ENCODE measurements at places on chromosomes 7 and 10.

DNA sequence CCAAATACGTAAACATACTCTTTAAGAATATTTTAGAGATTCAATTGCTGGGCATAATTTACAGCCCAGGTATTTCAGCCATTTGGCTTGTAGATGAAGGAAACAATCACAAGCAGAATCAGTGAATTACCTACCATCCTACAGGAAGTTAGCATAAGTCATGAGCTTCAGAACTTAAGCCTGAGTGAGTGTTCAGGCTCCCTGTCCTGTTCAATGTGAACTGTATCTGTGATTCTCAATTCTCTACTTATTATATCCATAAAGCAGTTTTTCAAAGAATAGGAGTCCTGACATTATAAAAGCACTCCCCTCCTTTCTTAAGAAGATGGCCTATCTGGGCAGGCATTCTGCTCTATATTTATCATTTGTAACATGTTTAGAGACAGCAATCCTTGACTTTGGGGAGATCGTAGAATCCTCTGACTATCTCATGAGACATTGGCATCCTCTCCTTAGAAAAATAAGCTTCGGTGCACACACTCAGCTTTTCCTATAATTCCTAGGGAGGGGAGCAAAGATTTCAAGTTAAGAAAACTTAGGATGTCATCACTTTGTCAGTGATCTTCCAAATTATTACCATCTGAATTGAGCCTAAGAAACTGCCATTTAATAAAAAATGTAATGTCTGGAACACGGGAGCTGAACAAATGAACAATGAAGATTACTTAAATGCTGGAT lies 645.2 kb upstream of the IGFBP3 start:
- no peak for DNase-seq

- DNase-seq = no peak
Observed at GRCh38 chr7:91852263-91852741, 28.2 kb downstream of the MTERF1 start.

- DNase-seq = no peak
Observed at GRCh38 chr7:134783294-134784069, 4.0 kb downstream of the CALD1 start.

DNA sequence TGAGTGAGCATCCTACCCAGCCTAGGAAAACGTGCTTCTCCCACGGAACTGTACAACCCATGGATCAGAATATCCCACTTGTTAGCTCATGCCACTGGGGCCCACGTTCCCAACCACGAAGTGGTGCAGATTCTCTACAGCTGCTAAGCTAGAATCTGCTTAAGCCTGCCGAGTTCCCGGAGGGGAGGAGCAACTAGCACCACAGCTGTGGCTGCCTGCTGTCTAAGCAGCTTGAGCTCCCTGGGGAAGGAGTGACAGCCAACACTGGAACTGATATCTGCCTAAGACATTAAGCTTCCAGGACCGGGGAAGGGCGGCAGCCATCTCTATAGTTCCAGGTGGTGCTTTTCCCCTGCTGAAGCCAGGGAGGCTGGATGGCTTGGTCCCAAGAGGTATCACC lies 334.7 kb upstream of the CHRM2 start:
- DNase-seq = no peak

- DNase-seq = no peak
Observed at GRCh38 chr10:102405632-102406031, 10.1 kb downstream of the NFKB2 start.

GRCh38 chr10:6498771-6499170 lies 81.3 kb downstream of the PRKCQ start:
- DNase-seq = no peak

GRCh38 chr10:76303682-76304316 lies 872.4 kb downstream of the LRMDA start:
- DNase-seq = peak; percentile 76

GRCh38 chr10:61835946-61836887 lies 65.3 kb upstream of the ARID5B start:
- DNase-seq = no peak

DNA sequence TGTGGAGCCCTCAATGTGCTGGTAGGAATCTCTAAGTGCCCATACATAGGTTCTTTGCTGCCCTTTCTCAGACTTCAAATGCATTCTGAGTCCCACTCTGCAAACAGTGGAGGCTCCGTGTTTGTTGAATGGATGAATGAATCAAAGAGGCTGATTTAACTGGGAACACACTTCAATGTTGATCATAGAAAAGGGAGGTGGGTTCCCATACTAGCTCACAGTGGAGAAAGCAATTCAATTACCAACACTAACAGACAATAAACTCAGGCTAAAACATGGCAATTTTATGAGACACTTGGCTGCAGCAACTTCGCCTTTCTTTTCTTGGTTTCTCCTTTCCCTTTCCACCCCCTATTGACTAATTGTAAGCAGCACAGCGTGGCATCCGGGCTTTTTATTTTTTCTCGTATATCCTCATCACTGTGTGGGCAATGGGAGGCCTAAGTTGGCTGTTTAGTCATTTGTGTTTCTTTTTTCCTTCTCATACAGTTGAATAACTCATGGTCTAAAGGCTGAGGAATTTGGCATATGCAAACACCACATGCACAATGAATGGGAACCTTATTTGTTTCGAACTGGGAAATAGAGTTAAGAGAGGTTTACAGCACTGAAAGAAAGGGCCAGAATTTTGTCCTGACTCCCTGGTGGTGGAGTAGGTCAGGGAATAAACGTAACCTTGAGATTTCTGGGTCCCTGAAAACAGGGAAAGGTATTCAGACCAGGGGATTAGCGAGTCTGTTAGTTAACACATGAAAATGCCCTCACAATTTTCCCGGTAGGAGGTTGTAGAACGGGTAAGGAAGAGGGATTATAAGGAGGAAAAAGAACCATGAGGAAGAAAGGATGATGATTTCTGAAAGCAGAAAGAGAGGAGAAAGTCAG lies 858.5 kb downstream of the KCNMA1 start:
- DNase-seq = peak; percentile 17

GRCh38 chr10:130141460-130141859 lies 5.3 kb downstream of the GLRX3 start:
- no peak for DNase-seq

- no peak for DNase-seq
Observed at GRCh38 chr10:82552267-82552666, 677.3 kb downstream of the NRG3 start.

DNA sequence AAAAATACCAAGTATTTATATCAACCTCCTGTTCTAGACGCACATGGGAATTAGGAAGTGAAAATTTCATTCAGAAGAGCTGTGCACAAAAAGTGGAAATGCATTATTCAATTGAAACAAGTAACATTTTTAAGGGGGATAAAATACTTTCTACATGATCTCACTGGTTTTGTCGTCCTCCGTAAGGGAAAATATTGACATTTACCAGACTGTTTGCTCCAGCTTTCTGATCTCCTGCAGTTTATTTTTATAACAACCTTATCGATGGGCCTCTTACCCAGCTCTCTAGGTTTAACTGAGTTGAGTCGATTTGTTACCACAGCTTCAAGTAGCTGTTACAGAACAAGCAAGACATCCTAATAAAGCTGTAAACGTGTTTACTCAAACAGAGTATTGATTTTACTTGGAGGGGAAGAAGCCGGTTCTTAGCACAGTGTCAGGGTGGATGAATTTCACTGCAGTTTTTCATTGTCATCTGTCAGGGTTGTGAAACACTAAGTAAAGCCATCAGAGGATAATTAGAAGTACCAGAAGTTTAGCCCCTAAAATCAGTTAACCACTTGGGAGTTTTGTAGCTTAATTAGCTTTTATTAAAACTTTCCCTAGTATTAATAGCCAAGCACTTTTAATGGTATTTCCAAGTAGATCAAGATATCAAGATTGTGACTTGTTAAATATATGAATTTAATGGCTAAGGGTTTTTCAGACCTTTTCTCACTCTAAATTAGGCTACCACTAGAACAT lies 142.6 kb upstream of the KAT6B start:
- no peak for DNase-seq

- DNase-seq = no peak
Observed at GRCh38 chr7:157487046-157487770, 150.4 kb downstream of the DNAJB6 start.

GRCh38 chr7:80216996-80217842 lies 82.6 kb downstream of the GNAI1 start:
- no peak for DNase-seq

DNA sequence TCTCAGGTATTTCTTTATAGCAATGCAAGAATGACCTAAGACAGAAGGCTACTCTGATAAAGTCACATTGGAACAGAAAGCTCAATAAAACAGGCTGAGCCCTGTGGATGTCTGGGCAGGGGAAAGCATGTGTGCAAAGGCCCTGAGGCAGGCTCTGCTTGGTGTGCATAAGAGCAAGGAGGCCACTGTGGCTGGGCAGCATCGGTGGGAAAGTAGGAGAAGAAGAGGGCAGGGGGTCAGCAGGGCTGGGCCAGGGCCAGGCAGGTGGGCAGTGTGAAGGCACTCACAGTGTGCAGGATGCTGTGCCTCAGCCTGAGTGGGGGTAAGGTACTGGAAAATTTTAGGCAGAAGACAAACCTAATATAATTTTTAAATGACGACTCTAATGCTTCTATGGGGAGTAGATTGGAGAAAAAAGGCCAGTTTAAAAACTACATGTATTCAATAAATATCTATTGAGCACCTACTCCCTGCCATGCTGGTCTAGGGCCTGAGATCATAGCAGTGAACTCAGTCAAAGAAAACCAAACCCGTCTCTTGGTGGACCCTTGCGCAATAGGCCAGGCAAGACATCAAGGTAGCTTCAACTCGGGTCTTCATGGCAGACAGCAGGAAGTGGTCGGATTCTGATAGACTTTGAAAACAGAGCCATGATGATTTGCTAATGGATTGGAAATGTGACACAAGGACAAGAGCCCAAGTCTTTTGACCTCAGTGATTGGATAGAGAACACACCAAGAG lies 572.3 kb downstream of the TCERG1L start:
- no peak for DNase-seq

DNA sequence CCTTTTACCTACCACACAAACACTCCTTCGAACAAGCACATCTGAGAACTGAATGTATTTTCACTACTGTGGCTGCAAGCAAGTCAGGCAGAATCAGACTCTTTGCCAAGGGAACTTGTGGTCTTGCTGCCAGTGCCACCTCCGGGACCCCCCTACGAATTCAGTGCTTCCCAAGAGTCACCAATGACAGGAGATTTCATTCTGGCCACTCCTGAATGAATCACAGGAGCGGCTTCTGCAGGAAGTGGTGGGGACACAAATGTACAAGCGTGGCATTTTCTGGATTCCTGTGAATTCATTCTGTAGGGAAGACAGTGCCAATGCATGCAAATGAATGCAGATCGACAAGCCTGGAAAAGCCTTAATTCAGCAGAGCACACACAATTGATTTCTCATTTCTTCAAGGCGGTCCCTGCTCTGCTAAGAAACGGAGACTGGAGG lies 161.2 kb downstream of the CAMK1D start:
- DNase-seq = no peak

DNA sequence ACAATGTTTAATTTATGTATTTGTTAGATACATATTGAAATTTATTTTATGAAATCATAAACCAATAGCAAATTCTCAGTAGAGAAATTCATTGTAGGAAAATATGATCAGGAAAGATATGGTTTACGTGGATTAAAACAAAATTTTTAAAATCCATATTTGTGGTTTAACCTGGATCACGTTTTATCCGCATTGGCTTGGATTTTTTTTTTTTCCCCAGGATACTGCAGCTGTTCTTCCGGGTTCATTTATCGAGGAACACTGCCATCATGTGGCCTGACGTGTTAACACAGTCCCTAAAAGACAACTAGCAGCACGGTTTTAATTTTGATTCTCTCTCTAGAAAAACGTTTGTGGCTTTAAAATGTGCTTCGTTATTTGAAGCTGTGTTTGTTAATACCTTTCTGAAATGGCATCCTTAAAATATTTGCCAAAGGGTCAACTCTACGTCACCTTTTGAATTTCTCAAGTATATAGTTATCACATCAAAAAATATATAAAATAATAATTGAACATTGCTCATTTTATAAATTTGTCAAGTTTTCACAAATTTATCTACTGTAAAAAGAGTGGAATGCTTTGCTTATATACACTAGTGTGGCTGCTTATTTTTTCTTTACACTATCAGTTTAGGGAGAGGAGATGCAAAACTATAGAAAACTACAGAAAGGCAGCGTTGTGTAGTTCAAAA lies 8.7 kb upstream of the ASB4 start:
- DNase-seq = peak; percentile 58

DNA sequence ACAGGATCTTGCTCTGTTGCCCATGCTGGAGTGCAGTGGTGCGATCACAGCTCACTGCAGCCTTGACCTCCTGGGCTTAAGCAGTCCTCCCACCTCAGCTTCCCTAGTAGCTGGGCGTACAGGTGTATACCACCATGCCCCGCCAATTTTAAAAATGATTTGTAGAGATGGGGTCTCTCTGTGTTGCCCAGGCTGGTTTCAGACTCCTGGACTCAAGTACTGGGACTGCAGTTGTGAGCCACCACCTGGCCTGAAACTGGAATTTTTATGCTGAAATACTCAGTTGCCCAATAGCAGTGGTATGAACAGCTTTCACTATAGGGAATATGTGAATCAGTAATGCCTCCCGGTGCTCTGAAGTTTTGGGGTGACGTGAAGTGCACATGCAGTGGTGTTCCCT lies 7.6 kb downstream of the ZRANB1 start:
- no peak for DNase-seq

DNA sequence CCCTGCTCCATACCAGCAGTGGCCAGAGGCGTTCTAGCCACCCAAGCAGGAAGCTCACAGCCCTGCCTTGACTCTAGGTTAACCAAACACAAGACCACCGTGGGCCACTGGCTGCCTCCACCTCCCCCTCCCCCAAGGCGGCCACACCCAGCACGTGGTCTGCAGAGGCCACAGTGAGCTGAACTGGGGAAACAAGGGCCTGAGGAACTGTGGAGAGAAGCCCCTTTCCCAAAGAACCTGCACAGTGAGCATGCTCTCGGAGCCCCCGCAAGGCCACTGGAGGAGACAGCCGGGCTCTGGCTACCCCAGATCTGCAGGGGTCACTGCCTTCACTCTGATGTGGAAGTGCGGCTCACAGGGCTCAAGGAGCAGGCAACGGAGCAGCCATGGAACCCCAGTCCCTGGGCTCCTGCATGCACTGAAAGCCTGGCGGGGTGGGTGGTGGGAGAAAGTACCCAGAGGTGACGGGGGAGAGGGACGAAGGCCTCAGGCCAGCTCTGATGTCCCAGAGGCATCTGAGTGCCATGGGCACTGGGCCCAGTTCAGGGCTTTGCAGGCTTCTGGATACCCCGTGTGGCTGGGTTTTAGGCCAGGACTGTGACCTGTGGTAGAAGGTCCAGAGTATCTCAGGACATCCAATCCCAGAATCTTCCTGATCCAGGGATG lies 189.2 kb downstream of the EBF3 start:
- DNase-seq = peak; percentile 2

GRCh38 chr10:46285966-46286620 lies 704 bp upstream of the ANTXRL start:
- no peak for DNase-seq

- no peak for DNase-seq
Observed at GRCh38 chr10:17730667-17731066, 21.3 kb upstream of the TMEM236 start.

DNA sequence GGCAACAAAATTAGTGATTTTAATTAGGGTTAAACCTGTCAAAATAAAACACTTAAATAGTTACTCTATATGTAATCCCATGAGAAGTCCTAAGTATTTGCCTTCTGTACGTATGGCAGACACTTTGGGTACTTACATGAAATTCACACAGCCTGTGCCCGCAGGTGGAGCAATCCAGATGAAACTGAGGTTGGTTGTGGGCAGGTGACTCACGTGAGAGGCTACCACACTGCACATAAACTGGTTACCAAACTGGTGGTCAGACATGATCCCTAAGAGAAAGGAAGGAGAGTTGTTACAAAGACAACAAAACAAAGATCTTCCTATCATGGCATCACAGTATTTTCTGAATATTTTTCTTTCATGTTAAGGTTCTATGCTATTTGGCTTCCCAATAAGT lies 156.1 kb downstream of the RELN start:
- DNase-seq = no peak

- DNase-seq = no peak
Observed at GRCh38 chr7:68243128-68243527, 1246.5 kb downstream of the TYW1 start.
